Esophagus muscularis mucosa (tissue), 4 donors: ENCODE measurements at places on chromosomes 4 and X. TPM values are rescaled to one million over a fixed set of nuclear protein-coding genes. Genes with fewer than 3 reads are reported as not detected.
A peak's percentile ranks its signal among the peaks of the same experiment; 100 is the strongest.

DNA sequence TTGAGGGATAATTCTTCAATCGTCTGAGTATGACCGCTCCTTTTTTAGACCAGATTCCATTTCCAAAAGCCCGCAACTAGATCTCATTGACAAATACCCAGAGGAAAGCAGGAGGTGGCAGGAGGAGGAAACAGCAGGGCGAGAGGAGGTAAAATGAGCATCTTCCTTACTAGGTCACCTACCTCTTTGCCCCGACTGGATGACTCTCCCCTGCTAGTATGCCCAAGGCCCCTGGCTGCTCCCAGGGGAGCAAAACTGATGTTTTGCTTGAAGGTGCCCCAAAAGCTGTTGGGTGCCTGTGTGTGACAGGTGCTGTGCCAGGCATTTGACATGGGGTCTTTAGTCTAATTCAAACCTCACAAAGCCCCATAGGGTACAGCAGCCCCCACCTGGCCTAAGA lies 48.9 kb downstream of the C4orf50 start:
- H3K27me3 ChIP-seq, result no peaks in the 10 kb centered on the region
- no peak for DNase-seq
- no peaks in the 10 kb centered on the region for H3K36me3 ChIP-seq

Gene PFKFB1
- total RNA-seq, result 0.33 TPM

DNA sequence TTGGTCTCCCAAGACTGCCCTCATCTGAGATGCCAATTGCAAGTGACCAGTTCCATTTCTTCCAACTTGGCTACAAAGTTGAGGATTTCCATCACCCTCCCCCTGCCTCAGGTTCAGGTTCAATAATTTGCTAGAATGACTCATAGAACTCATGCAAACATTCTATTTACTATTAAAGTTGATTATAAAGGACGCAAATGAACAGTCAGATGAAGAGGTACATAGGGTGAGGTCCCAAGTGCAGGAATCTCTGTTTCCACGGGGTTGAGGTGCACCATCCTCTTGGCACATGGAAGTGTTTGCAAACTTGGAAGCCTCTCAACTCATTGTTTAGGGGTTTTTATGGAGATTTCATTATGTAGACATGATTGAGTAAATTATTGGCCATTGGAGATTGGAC lies 41.0 kb downstream of the FGFBP1 start:
- no peak for DNase-seq
- H3K27me3 ChIP-seq, result no peaks in the 10 kb centered on the region
- no peak overlapping the region for H3K27ac ChIP-seq
- H3K36me3 ChIP-seq, result no peaks in the 10 kb centered on the region

- H3K27me3 ChIP-seq, result no peaks in the 10 kb centered on the region
- DNase-seq, result no peak
- peak overlapping the region; percentile 72 for H3K4me3 ChIP-seq
- no peaks in the 10 kb centered on the region for H3K36me3 ChIP-seq
- peak overlapping the region; percentile 96 for H3K27ac ChIP-seq
Measured at GRCh38 chr4:52658641-52659000, 480 bp downstream of the USP46 start.

DNA sequence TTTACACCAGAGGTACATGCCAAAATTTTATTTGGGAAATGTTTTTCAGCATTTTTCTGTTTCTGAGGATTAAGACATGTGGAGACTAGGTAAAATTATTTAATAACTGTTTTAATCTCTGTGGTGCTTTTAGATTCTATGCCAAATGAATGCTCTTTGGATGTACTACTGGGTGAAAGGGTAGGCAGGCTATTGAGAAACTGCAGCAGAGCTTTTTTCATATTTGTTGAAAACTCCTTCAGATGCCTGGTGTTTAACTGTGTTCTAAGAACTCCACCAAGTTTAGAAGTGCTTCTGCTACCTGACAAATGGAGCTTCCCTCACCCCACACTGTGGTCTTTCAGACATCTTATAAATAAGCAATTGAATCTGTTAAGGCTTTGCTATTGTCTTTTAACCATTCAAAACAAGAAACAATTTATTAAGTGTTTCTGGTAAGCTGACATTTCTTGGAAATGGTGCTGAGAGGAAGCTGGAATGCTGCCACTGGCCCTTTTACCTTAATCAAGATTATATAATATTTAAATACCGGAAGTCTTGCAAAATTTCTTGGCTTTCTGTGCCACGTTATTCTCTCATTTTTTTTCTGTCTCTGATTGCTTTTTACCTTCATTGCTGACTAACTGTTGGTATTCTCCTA lies 51.2 kb upstream of the CYSLTR1 start:
- no peaks in the 10 kb centered on the region for H3K4me1 ChIP-seq
- no peak for DNase-seq

DNA sequence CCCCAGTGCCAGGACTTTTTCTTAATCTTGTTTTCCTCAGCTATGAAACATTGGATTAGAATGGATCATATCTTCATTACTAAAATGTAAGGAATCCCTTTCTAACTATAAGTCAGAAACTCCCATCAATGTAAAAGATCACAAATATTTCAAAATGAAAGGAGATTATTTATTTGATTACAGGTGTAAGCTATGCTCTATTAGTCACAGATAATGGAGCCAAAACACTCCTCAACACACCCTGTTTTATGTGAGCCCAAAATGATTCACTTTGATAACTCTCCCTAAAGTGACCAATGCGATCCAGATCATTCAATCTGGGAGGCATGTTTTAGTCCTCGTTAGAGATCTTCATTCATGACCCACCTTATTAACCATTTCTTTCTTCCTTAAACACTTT lies 566.7 kb upstream of the TENM3 start:
- H3K27ac ChIP-seq, result no peak overlapping the region
- no peaks in the 10 kb centered on the region for H3K27me3 ChIP-seq
- H3K4me1 ChIP-seq, result no peaks in the 10 kb centered on the region
- no peak for DNase-seq
- no peak overlapping the region for H3K4me3 ChIP-seq

Gene HELQ
- total RNA-seq, result 14.1 TPM

Gene ANXA5
- 257 TPM for total RNA-seq

- H3K4me3 ChIP-seq, result no peak overlapping the region
- no peaks in the 10 kb centered on the region for H3K4me1 ChIP-seq
- no peaks in the 10 kb centered on the region for H3K27me3 ChIP-seq
- no peaks in the 10 kb centered on the region for H3K36me3 ChIP-seq
- no peak for DNase-seq
- H3K27ac ChIP-seq, result no peak overlapping the region
Measured at GRCh38 chrX:22616867-22617266, 344.2 kb downstream of the CBLL2 start.

DNA sequence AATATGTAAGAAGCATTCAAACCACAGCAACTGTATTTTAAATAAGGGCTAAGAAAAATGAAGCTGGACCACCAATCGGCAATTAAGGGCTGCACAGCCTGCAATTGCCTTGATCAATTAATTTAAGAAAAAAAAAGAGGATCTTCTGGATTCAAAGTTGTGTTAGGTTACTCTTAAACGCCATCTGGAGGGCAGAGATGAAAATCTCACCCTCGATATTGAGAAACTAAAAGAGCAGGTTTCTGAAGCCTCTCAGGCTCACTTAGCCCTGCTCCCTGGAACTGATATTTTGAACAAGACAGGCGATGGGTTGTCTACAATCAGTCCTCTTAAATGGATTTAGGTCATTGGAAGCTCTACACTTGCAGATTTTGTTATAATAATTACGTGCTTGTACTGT lies 579.4 kb downstream of the GRXCR1 start:
- H3K36me3 ChIP-seq, result no peaks in the 10 kb centered on the region
- H3K27ac ChIP-seq, result no peak overlapping the region
- DNase-seq, result no peak
- H3K4me3 ChIP-seq, result no peak overlapping the region
- H3K4me1 ChIP-seq, result no peaks in the 10 kb centered on the region

DNA sequence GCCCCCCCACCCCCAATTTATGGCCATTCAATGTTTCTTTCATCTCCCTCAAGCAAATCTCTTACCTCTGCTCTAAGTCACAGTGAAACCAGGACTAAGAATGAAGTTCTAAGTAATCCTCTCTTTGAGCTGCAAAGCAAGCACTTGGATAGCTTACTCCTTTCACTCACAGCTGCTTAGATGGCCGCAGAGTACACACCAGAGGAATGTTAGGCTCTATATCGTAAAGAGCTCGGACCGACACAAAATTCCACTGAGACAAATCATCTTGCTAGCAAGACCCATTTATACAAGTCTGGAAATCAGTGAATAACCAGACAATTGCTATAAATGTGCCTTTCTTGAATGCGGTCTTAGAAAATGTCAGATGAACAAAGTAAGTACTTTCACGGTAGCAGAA lies 135.0 kb downstream of the IDS start:
- no peak overlapping the region for H3K27ac ChIP-seq
- no peaks in the 10 kb centered on the region for H3K4me1 ChIP-seq
- H3K27me3 ChIP-seq, result no peaks in the 10 kb centered on the region
- no peaks in the 10 kb centered on the region for H3K36me3 ChIP-seq
- no peak for DNase-seq

GRCh38 chrX:97909245-97909644 lies 1025.5 kb downstream of the RPA4 start:
- H3K4me1 ChIP-seq, result no peaks in the 10 kb centered on the region
- no peak overlapping the region for H3K27ac ChIP-seq
- H3K4me3 ChIP-seq, result no peak overlapping the region

GRCh38 chr4:146224326-146224966 lies 10.1 kb downstream of the REELD1 start:
- DNase-seq, result peak; percentile 90
- H3K27ac ChIP-seq, result no peak overlapping the region
- no peak overlapping the region for H3K4me3 ChIP-seq
- H3K4me1 ChIP-seq, result no peaks in the 10 kb centered on the region
- H3K27me3 ChIP-seq, result no peaks in the 10 kb centered on the region
- no peaks in the 10 kb centered on the region for H3K36me3 ChIP-seq

GRCh38 chr4:154047733-154048132 lies 258.9 kb upstream of the SFRP2 start:
- no peaks in the 10 kb centered on the region for H3K36me3 ChIP-seq
- H3K27me3 ChIP-seq, result no peaks in the 10 kb centered on the region
- no peak overlapping the region for H3K4me3 ChIP-seq
- no peak for DNase-seq
- no peak overlapping the region for H3K27ac ChIP-seq

Gene GLUD2
- total RNA-seq, result 1.7 TPM

Gene GBA3
- total RNA-seq, result not detected

DNA sequence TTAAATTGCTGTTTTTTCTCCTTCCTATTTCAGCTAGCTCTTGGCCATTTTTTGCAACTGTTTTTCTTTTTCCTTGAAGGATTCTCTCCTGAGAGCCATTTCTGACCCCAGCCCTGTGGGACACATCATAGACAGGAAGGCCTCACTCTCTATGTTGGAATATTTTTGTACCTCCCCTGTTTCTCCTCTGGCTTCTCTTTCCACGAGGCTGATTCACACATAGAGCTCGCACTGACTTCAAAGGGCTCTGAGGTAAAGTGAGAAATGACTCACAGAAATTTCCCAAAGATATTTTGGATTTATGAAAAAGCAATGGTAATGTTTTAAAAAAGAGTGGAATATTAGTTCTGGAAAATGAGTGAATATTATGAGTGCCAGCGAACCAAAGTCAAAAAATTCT lies 181.7 kb upstream of the IGFBP7 start:
- H3K4me1 ChIP-seq, result no peaks in the 10 kb centered on the region
- no peak overlapping the region for H3K27ac ChIP-seq
- no peaks in the 10 kb centered on the region for H3K36me3 ChIP-seq

Gene XAGE1A
- not detected for total RNA-seq

Gene RRH
- not detected for total RNA-seq

DNA sequence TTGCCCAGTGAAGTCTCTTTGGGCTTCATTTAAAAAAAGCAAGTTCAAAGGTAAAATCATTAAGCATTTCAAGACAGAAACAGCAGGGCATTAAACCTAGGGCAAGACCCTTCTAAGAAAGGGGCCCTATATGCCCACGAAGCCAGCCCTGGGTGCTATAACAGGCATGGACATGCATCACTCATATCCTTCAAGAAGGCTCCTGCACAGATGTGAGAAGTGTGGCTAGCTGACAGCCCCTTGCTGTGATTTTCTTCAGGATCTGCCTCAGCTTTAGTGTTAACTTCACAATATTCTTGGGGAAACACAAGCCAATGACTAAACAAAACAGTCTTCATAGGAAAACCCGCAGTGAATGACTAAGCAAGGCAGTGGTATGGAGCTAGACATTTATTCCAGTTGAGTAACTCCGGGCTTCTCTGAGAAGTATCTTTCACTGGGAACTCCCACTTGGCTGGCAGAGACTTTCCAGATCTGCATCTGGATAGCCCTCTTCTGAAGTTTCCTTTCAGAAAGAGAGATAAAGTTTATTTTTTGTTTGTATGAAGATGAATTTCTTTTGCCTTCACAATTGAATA lies 11.9 kb upstream of the MAOA start:
- no peaks in the 10 kb centered on the region for H3K27me3 ChIP-seq
- H3K4me3 ChIP-seq, result no peak overlapping the region
- H3K4me1 ChIP-seq, result no peaks in the 10 kb centered on the region
- no peak for DNase-seq

- no peak overlapping the region for H3K4me3 ChIP-seq
- no peak for DNase-seq
- no peak overlapping the region for H3K27ac ChIP-seq
- no peaks in the 10 kb centered on the region for H3K27me3 ChIP-seq
Measured at GRCh38 chrX:139192386-139192961, 338.1 kb upstream of the F9 start.

Gene FGFBP2
- total RNA-seq, result 2.8 TPM

Gene TXK
- total RNA-seq, result 2.1 TPM

GRCh38 chrX:123728016-123728415 lies 4.8 kb downstream of the THOC2 start:
- H3K27ac ChIP-seq, result no peak overlapping the region
- H3K4me3 ChIP-seq, result no peak overlapping the region
- H3K27me3 ChIP-seq, result no peaks in the 10 kb centered on the region
- H3K4me1 ChIP-seq, result peaks cover 5% of the 10 kb centered on the region
- peaks cover 3% of the 10 kb centered on the region for H3K36me3 ChIP-seq

- H3K4me3 ChIP-seq, result no peak overlapping the region
- no peaks in the 10 kb centered on the region for H3K4me1 ChIP-seq
- no peak for DNase-seq
- no peak overlapping the region for H3K27ac ChIP-seq
- no peaks in the 10 kb centered on the region for H3K36me3 ChIP-seq
Measured at GRCh38 chr4:100079264-100079663, 111.0 kb downstream of the DDIT4L start.

Gene NEIL3
- total RNA-seq, result not detected

Gene RTL9
- total RNA-seq, result 0.06 TPM

Gene RNF150
- total RNA-seq, result 43.6 TPM

DNA sequence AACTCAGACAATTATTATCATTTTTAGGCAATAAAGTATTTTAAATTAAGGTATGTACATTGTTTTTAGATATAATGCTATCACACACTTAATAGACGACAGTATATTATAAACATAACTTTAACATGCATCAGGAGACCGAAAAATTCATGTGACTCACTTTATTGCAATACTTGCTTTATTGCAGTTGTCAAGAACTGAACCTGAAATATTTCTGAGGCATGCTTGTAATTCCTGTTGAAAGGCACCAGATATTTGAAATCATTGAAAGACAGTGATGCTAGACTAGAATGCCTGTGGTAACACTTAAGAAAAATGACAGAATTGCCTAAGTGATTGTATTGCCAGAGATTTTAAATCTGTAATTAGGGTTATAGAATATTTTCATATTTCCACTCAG lies 175.6 kb upstream of the MAGEB2 start:
- H3K27me3 ChIP-seq, result no peaks in the 10 kb centered on the region
- no peaks in the 10 kb centered on the region for H3K4me1 ChIP-seq
- no peak overlapping the region for H3K4me3 ChIP-seq
- no peaks in the 10 kb centered on the region for H3K36me3 ChIP-seq
